Cortex of kidney (tissue), 1 donor: ENCODE measurements at places on chromosomes 13 and 19.

DNA sequence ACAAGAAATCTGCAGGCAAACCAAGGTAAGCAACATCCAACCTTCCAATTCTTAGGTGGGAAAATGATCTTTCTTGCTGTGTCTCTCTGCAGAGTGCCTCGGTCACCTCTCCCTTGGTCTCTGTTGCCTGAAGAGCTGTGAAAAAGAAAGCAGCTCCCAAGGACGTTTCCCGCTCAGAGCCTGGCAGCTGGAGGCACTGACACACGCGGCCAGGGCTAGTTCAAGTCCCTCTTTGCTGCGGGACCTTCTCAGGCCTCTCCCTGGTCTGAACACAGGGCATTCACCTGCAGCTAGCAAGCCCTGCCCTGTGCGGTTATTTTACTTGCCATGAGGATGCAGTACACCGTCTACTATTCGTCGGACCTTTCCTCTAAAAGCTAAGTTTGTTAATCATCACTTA is 3.8 kb downstream of the MED26 start:
- no peak for DNase-seq

- no peak for DNase-seq
These were observed 52.0 kb downstream of the STARD13 start for GRCh38 chr13:33233547-33233946.

- no peak for DNase-seq
These were observed 388.1 kb downstream of the KCNRG start for GRCh38 chr13:50403311-50403710.

DNA sequence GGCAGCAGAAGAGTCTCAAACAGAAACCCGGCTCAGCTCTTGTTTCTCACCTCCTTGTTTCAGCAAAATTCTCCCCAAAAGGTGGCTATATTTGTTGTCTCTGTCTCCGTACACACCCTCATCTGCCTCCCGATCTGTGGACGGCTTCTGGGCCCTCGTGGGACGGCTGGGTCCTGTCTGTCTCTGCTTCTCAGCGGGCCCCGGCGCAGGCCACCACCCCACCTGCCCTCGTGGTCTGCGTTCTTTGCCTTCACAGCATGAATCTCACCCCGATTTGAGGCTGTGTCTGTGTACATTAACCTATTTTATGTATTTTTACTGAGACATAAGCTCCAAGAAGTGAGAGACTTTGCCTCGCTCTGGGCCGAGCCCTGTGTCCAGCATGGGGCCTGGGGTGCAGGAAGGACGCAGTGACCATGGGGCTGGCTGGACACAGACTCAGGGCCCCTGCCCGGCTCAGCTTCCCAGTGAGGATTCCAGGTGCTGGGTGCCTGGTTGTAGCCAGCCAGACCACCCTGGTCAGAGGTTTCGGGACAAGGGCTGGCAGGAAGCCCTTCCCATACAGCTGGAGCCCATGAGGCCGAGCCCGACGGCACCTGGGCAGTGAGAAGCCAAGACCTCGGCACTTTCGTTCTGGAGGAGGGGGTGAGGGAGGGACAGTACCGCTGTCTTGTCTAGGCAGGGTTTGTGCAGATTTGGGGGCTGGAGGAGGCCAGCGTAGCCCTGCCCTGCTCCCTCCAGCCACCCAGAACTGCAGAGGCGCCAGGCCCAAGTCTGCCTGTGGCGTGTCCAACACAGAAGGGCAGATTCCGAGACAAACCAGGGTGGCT is 78.5 kb upstream of the MCF2L start:
- no peak for DNase-seq

DNA sequence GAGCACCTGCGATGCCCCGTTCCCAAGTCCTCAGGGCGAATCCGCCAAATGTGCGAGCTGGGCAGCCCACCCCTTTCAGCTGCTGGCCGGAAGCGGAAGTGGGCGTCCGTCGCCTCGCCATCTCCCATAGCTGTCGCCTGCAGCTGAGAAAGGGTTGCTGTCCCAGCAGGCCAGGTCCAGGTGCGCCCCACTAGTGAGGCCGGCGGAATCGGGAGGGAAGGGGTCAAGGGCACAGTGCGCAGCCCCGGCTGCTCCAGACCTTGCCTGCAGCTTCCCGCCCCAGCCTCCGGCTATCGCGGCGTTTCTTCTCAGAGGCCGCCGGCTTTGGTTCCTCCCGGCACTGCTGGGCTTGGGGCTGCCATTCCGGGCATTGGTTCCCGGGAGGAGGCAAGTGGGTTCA is at the start of gene ZNF177:
Gene ZNF177 (plus strand): TSS at position 109 of the 400 bp plus-strand sequence. CDS start 15,299 bp downstream, outside the sequence.
- DNase-seq = no peak

DNA sequence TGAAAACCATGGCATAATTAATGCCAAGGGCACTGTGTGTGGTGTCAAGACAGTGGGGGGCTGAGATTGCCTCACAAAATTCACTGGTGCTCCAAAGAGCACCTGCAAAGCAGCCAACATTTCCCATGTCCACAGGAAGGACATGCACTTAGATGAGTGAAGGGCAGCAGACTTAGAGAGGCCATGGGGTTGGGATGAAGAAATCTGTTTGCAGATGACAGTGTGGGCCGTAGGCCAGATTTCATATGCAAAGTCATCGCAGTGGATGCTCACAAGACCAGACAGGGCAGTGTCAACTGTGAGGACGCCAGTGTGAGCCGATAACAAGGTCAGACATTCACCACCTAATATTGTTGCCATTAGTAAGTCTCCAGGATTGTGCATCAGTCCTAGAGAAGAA is 773.4 kb downstream of the EFNB2 start:
- no peak for DNase-seq

DNA sequence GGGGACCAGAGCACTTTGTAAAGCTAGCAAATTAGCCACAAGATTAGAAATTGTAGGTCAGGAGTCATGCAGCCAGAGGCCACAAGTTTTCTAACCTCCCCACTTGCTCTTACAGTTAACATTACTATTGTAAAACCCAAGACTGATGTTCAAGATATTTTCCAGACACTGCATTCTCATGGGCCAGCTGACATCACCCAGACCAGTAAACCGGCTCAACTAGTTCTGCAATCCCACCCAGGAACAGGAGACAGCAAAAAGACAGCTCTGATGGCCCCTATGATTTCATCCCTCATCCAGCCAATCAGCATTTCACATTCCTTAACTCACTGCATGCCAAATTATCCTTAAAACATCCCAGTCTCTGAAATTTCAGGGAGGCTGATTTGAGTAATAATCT is 178.5 kb downstream of the PRR20E start:
- no peak for DNase-seq

- no peak for DNase-seq
These were observed 11.8 kb upstream of the LRCH1 start for GRCh38 chr13:46541210-46541609.

- DNase-seq = no peak
These were observed 352.5 kb upstream of the ATXN8OS start for GRCh38 chr13:69755101-69755500.

GRCh38 chr19:13149628-13150186 is 468 bp downstream of the STX10 start:
- DNase-seq = no peak

GRCh38 chr13:42865768-42866102 is 84.4 kb downstream of the FAM216B start:
- DNase-seq = no peak

- no peak for DNase-seq
These were observed 19.8 kb downstream of the UGGT2 start for GRCh38 chr13:96033220-96034015.

GRCh38 chr19:13151605-13152355 is 1.6 kb downstream of the IER2 start:
- DNase-seq = peak; percentile 86

DNA sequence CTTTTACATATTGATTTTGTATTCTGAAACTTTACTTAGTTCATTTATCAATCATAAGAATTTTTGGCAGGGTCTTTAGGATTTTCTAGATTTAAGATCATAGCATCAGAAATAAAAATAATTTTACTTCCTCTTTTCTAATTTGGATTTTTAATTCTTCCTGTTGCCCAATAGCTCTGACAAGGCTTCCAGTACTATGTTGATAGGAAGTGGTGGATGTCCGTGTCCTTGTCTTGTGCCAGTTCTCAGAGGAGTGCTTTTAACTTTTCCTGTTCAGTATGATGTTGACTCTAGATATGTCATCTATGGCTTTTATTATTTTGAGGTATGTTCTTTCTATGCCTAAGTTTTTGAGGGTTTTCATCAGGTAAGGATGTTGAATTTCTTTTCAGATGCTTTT is 7.7 kb upstream of the KIR2DL4 start:
- DNase-seq = no peak

- no peak for DNase-seq
These were observed 80.2 kb downstream of the SHISA2 start for GRCh38 chr13:25971459-25972145.

DNA sequence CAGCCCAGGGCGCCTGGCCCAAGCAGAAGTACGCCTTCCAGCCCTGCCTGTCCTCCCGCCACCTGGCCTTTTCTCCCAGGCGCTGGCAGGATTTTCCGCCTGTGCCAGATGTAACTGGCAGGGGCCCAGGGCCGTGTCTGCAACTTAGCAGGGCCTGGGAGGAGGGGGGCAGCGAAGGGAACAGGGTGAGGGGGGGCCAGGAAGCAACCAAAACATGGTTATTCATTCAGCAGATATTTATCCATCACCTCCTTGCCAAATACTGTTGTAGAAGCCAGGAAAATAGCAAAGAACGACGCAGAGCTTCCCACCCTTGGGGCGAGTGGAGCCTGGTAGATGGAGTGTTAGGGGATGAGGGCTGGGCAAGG is 5.6 kb downstream of the TLE6 start:
- DNase-seq = no peak

GRCh38 chr13:51416107-51416506 is 36.7 kb downstream of the INTS6 start:
- no peak for DNase-seq

DNA sequence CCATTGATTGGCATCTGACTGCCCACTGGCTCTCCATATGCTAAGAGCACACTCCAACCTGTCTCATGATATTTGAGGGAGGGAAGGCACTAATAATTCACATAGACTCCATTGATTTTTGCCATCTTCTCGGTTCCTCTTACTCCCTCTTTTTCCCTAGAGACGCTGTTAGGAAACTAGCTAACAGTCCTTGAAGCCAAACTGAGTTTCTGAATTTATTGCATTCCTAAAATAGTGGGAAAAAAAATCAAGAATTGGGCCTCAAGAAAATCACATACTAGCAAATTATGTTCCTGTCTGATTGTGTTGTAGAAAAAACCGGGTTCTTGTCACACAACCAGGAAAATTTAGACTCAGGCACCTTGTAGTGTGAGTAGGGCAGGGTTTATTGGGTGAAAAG is 86.4 kb upstream of the SLC7A1 start:
- no peak for DNase-seq

- no peak for DNase-seq
These were observed 680.1 kb downstream of the DIAPH3 start for GRCh38 chr13:59483501-59484145.

DNA sequence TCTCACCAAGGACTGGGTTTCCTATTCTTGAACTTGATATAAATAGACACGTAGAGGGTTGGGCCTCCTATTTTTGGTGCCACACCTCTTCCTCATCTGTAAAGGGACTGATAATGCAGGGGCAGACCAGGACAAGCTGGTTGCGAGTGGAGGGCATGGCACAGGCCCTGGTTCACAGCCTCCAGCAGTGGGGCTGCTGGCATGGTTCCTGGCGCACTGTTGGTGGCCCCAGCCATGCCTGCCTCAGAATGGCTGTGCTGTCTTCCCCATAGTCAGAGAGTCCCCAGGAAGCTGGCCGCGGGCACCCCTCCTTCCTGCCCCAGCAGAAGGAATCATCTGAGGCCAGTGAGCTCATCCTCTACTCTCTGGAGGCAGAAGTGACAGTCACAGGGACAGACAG is 10.5 kb upstream of the OVOL3 start:
- no peak for DNase-seq

GRCh38 chr13:111927181-111927540 is 139.8 kb upstream of the SOX1 start:
- DNase-seq = no peak

GRCh38 chr13:43529796-43530195 is 257.0 kb downstream of the ENOX1 start:
- DNase-seq = no peak

GRCh38 chr13:101695870-101696516 is 243.5 kb downstream of the ITGBL1 start:
- DNase-seq = no peak

- no peak for DNase-seq
These were observed 62.3 kb downstream of the KCNC3 start for GRCh38 chr19:50266896-50267295.

DNA sequence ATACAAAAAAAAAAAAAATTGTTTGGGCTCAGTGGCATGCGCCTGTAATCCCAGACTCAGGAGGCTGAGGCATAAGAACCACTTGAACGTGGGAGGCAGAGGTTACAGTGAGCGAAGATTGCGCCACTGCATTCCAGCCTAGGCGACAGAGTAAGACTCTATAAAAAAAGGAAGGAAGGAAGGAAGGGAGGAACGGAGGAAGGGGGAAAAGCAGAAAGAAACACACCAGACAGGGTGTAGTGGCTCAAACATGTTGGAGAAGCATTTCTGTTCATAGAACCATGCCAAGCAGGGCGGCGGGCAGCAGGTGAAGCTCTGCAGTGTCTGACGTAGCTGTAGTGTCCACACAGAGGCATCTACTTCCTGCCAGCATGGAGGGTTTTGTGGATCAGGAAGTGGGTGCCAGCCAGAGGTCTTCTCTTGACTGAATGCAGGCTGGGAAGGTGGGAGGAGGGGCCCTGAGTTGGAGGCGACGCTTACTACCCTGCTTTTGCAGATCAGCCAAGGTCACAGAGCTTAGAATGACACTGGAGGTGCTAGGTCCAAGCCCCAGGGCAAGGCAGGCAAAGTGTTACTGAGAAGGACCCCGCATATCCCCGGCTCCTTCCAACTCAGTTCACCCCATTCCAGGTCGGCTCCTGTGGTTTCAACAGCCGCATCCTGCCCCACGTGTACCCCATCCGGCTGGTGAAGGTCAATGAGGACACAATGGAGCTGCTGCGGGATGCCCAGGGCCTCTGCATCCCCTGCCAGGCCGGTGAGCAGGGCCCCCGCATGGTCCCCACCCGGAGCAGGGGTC is 11.6 kb upstream of the PGLS start:
- no peak for DNase-seq
